ENCODE measurements at places on chromosomes 2 and 18.
A peak's percentile ranks its signal among the peaks of the same experiment; 100 is the strongest.

DNA sequence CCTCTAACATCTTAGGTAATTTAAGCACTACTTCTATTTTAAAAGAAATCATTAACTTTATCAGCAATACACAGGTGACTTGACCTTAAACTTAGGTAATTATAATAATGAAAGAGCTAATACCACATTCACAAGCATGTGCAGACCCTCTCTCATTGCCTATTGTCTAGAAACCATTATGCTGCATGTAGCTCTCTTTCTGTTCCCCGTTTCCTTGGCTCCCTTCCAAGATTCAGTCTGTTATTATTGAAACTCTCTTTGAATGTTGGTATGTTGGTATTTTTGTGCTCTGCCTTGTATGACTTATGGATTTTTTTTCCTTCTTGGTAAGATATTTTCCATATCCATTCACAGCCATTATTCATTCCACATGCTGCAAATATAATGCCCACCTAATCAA is 201.2 kb downstream of the CDCA7 start:
- DNase-seq, result no peak

DNA sequence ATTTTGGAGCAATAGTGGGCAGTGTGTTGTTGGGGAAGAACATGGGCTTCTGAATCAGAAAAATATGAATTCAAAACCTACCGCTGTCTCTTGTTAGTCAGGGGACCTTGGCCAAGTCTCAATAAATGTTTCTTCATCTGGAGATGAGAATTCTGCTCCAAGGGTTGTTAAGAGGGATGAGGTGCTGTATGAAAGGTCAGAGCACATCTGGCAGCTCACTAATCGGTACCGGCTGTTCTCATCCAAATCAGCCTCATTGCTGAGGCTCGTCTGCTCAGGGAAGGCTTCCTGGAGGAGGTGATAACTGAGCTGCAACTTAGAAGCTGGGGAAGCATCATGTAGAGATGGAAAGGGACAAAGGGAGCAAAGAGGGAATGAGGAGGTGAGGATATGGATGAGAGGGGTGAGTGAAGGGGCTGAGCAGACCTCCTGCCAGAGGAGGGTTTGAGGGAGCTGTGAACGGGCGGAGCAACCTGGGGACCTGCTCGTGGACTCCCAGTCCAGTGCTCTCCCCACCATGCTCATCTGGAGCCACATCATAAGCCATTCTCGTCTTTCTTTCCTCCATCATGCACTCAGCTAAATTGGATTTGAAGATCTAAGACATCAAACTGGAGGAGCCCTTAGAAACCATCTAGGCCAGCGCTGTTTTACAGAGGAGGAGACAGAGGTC is 47.4 kb downstream of the GREB1 start:
- DNase-seq, result no peak

DNA sequence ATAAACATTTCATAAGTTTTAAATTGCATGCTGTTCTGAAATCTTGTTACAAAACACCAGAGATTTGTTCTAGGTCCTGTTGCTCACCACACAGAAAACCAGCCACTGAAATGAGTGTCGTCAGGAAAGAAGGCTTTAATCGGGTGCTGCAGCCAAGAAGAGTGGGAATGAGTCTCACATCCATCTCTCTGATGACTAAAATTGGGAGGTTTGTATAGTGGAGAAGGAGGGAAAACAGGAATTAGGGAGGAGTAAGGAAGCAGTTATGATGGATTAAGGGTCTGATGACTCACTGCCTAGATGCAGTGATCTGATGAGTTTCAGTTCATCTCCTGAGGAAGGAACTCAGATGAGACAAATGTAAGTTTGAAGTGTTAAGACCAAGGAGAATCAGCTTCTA is 42.1 kb upstream of the GPR39 start:
- no peak for DNase-seq

DNA sequence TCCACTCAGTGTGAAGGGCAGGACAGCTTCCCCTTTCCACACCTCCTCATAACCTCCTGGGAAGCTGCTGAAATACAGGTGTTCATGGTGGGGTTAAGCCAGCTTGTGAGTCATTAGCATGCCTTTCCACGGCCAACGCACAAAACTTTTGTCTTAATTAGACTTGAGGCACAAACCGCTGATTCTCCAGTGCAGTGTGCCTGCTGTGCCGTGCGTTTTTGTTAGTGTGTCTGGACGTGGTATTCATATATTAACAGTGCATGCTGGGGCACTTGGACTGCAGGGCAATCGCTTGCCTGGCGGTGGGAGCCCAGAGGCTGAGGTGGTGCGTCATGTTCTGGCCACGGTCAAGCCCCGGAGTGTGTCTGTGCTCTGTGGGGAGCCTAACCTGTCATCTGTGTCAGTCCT is 156.2 kb downstream of the SH3RF3 start:
- DNase-seq, result no peak

DNA sequence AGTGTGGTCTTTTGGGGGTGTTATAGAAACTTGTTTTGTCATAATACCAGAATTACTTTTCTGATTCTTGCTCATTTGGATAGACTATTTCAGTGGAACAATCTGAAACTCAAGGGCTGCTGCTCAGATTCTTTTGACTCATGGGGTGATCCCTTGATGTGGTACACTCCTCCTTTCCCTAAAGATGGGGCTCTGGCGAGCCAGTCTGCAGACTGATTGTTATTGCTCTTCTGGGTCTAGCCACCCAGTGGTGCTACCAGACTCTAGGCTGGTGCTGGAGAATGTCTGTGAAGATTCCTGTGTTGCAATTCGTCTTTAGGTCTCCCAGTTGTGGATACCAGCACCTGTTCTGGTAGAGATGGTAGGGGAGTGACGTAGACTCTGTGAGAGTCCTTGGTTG is 4.2 kb upstream of the MARS2 start:
- DNase-seq, result no peak

GRCh38 chr2:150417278-150417677 is 70.2 kb downstream of the RND3 start:
- no peak for DNase-seq

GRCh38 chr2:65737452-65738011 is 305.1 kb upstream of the SPRED2 start:
- no peak for DNase-seq

DNA sequence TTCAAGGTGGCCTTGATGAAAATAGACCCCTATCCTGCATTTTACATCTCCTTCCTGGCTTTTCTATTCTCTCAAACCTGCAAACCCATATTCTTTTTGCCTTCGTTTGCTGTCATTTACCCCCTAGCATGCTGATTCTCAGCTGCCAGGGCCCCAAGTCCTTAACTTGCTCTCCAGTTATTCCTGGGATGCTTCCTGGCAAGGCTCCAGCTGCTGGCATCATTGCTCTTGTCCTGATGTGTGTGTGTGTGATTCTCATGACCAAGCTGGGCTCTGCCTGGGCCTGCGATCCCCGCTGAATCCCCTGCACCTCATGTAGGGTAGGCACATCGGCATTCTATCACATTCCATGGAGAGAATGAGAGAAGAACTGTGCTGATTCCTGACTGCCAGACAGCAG is 11.9 kb downstream of the NPAS2 start:
- DNase-seq, result no peak

- no peak for DNase-seq
These were observed 63.7 kb upstream of the DNAJC10 start for GRCh38 chr2:182652326-182652725.

GRCh38 chr2:71671895-71672825 is 218.8 kb downstream of the DYSF start:
- DNase-seq, result no peak

DNA sequence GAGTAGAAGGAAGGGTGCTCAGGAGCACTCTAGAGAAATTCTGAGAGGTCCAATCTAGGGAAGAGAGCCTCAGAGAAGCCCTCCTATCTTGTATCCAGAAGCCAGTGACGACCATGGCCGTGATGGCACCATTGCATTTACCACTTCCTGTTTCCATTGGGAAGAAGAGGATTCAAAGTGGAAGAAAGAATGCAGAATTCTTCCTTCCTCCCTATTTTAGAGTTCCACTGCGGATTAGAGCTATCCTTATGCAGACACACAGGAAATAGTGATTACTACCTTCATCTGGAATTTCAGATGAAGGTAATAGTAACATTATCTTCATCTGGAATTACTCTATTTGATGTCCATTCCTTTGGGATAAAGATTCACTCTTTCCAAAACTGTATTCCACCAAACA is 45.6 kb upstream of the PCBP1 start:
- DNase-seq, result no peak

DNA sequence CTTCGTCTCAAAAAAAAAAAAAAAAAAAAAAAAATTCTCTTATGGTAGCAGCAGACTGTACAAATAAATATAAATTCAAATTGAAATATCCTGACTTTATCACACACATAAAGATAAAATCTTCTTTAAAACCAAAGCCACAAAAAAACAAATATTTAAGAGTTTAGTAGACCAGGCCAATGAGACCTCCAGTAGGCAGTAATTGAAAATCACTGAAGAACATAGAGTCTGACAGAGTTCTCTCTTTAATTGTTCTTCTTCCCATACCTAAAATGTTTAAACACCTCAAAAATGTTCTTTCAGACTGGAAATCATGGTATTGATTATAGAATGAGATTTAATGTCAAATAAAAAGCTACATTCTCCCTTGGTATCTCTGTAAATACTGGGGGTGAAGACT is 20.8 kb downstream of the PRPF40A start:
- no peak for DNase-seq

- no peak for DNase-seq
These were observed 262.7 kb downstream of the TWIST2 start for GRCh38 chr2:239110595-239111048.

GRCh38 chr18:2222270-2223185 is 348.8 kb downstream of the METTL4 start:
- no peak for DNase-seq

- no peak for DNase-seq
These were observed 10.6 kb upstream of the WIPF1 start for GRCh38 chr2:174607989-174608865.

DNA sequence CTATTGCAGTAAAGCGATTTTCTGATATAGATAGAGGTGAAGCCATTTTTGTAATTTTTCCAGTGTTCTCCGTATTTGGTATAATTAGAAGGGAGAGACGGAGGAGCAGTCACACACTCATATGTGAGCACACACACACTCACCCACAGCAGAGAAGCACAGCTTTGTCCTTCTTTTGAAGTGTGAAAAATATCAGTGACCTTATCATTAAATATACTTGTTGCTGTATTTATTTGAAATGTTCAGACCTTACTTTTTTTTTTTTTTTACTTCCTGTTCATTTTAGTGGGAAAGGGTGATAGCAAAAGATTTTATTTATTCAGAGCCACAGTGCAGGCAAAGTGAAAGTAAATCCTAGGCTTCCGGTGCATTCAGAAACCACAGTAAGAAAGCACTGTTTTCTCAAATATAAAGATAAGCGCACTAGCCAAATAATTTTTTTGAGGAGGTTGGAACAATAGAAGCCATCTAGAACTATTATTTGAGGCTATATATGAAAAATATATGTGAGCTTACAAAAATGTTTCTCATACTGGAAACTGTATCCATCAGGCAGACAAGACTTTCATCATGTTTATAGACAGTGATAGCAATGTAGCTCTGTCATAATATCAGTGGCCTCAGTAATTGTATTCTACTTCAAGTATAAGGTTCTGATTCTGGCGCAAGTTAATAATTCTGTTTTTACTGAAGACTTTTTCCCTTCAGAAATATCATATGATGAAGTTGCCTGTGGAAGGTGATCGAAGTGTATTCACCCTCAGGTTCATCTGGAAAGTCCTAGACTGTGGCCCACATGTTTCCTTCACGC is 37.2 kb downstream of the TSHZ1 start:
- DNase-seq, result no peak

- no peak for DNase-seq
These were observed 80.8 kb upstream of the AGAP1 start for GRCh38 chr2:235413064-235413463.

DNA sequence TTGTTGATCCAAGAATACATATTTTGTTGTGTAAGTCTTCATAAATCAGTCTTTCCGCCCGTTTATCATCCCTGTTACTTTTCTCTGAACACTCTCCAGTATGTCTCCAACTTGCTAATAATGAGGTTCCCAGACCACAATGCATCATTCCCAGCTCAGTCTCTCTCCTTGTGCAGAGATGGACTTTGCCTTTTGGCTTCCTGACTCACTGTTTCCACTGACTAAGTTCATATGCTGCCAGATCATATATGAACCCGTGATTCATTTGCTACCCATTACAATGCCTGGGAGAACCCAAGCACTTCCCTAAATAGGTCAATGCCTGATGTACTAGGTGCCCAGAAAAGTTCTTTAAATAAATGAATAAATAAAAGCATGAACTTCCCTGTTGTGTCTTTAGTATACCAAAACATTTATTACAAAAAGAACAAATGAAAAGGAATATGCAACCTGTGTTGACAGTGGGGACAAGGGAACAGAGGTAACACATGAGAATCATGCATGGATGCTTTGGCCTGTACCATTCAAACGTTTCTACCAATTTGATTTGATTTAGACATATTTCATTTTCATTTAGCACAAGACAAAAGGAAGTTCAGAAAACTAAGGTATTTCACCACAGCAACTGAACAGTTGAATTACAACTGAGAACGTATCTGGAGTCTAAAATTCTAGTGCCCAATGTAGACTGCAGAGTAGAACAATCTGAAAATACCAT is 215.4 kb upstream of the HNRNPA3 start:
- peak; percentile 2 for DNase-seq

DNA sequence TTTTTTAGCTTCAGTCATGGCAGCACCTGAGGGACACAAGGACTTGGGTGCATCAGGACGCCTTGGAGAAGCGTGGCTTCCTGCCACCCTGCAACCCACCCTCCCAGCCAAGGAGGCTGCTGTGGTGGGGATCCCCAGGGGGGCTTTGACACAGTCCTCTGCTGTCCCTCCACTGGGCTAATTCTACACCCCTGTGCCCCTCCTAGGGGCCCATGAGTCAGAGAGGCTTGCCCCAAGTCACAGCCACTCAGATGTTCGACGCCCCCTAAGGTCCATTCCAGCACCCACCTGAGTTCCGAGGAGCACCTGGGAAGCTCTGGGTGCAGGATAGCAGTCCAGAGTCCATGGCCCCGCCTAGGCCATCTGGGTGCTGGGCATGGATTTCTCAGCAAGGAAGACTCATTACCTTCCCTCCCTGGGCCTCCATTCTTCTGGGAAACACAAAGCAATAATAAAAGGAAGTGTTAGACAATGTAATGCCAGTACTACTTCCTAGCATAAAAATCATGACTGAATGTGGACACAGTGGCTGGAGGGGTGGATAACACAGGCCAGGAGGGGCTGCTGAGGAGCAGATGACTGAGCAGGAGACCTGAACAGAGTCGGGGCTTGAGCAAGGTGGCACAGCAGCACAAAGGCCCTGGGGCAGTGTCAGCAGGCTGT is 3.7 kb downstream of the ALPG start:
- DNase-seq, result no peak

DNA sequence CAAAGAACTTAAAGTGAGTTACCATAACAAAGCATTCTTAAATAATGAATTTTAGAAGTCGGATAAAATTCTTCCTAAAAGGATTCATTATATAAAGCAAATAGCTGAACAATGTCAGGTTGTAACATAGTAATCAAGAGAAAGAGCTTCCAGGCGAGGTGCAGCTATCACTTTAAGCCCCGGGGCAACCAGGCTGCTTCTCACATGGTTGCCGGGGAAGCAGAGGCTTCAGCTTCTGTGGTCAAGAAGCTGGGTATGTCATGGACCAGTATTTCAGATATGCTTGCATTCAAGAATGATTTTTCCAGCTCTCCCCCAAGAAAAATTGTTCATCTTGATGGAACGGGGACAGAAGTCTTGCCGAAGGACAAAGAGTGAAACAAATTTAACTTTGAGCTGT is 23.6 kb upstream of the KYNU start:
- DNase-seq, result no peak

Measured in stimulated activated CD8-positive, alpha-beta memory T cell treated with anti-CD3 and anti-CD28 coated beads, Interleukin-2, amount 100 ng/mL, for 48 hours (primary cell).